ENCODE measurements at places on chromosomes 4 and X.

GRCh38 chrX:7711167-7711566 is 131.8 kb upstream of the VCX start:
- DNase-seq = no peak

- no peak for DNase-seq
Observed at GRCh38 chrX:13194291-13195103, 125.4 kb downstream of the ATXN3L start.

DNA sequence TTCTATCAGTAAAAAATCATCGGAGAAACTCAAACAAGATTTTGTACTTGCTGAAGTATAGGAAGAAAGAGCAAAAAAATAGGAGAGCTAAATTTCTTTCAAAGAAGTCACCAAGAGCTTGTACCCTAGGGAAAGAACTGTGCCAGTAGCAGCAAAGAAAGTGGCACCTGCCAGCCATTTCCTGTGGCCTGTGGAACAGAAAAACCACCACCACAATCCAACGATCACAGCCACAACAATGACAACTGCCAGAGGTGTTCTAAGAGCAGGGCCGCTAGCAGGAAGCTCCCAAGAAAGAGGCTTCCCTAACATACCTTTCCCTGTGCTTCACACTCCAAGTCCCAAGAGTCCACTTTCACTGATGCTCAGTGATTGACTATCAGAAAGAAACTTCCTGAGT is 266.1 kb upstream of the GPC4 start:
- DNase-seq = no peak

- DNase-seq = no peak
Observed at GRCh38 chr4:64068096-64068495, 341.2 kb downstream of the TECRL start.

DNA sequence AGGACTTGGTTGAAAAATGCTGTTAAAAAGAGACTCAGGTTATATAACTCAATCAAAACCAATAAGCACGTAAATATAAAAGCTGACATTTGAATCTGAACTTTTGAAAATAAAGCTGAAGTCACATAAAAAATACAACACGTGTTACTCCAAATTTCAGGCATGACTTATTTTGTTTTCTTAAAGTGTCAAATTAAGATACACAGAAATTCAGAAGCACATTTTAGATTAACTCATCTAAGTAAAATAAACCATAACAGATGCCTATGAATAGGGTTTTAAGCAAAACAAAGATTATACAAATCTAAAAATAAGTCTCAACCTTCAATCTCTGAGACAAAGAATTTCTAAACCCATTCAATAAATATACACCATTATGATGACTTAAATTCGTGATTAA is 124.8 kb downstream of the ANTXR2 start:
- no peak for DNase-seq
